ENCODE measurements at places on chromosomes 13 and 19.

DNA sequence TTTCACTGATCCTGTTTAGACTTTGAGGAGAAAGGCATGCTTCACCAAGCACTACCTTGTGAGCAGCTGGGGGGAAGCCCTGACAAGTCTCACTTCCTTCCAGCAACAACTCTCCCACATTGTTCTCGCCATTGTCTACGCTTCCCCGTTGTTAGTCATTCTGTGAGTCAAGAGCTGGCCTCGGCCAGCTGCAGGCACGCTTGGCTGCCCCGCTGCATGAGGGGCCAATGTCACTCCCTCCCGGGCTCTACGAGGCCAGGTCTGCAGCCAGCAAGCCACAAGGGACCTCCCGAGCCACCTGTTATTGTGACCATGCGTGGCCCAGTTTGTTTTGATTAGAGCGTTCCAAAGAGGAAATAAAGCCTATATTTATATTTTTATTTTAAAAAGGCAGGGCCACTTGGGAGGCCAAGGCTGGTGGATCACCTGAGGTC, 220.9 kb downstream of the FOXO1 start:
- no peak for DNase-seq

GRCh38 chr13:20798027-20798426, 24.3 kb upstream of the EEF1AKMT1 start:
- DNase-seq, result no peak

GRCh38 chr19:1746401-1747284, 6.7 kb upstream of the ONECUT3 start:
- no peak for DNase-seq

DNA sequence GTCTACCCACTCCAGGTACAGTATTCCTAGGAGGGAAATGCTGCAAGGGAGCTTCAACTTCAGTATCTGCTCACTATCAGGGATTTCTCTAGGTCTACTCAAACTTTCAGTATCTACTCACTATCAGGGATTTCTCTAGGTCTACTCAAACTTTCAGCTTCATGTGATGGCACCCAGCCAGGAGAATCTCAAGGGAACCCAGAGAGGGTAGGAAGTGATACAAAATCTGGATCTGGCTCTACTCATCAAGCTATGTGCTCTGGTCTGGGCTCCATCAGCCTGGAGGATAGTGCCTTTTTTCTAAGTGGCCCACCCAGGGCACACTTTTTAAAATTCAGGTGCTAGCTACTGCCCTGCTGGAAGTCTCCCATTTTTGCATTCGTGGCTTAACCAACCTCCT, 52.3 kb upstream of the FNDC3A start:
- DNase-seq, result no peak

GRCh38 chr13:32229443-32229842, 85.7 kb downstream of the ZAR1L start:
- no peak for DNase-seq

- DNase-seq, result no peak
These were observed 66.8 kb downstream of the TBC1D4 start for GRCh38 chr13:75415171-75415570.
